B cell (primary cell): ENCODE measurements at places on chromosomes 5 and 9. TPM values are rescaled to one million over a fixed set of nuclear protein-coding genes. Genes with fewer than 3 reads are reported as not detected.

DNA sequence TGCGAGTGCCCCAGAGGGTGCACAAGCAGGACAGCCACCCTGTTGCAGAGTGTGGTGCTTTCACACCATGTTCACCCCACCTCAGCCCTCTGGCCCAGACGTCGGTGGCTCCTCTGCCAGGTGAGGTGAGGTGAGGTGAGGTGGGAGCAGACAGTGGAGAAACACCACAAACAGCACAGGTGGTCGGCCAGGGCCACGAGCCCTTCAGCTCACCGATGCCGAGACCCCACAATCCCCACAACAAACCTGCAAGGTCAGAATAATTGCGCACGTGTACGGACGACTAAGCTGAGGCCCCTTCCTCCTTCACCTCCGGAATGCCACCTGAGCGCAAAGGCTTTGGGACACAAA, 10.5 kb downstream of the BRD3 start:
- H3K27ac ChIP-seq, result no peak overlapping the region
- H3K36me3 ChIP-seq, result no peaks in the 10 kb centered on the region
- H3K4me1 ChIP-seq, result peaks cover 52% of the 10 kb centered on the region

DNA sequence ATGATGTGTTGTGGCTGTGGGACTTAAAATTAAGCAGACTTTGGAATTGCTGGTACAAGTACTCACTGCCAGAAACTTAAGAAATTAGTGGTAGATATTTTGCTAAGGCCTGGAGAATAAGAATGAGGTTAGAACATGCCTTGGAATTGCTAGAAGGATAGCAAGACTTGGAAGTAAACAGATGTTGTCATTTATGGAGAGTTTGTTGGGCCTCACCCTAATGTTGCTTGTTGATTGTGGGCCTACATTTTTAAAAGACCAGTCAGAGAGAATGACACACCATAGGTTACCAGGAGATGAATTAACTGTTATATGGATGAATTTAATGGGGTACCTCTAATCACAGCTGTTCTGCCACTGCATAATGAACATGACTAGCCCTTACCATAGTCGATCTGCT, 120.1 kb upstream of the GAS1 start:
- no peaks in the 10 kb centered on the region for H3K4me1 ChIP-seq
- no peak for DNase-seq
- H3K4me3 ChIP-seq, result no peak overlapping the region
- H3K27me3 ChIP-seq, result no peaks in the 10 kb centered on the region
- H3K36me3 ChIP-seq, result no peaks in the 10 kb centered on the region

DNA sequence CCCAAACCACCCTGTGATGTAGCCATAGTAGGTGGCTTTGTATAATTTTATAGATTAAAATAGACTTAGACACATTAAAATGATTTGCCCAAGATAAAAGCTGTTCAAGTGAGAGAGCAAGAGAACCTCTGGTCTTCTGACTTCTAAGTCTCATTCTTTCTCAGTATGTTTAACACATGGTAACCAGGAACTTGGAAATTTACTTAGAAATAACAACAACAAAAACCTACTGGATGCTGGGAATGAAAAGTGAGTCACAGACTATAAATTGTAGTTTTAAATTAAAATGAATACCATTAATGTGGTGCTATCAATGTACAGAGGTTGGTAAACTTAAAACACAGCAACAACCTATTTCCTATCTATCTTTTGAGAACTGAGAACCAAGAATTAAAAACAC, 30.4 kb downstream of the HMGCR start:
- H3K4me3 ChIP-seq, result no peak overlapping the region
- H3K36me3 ChIP-seq, result no peaks in the 10 kb centered on the region
- no peak overlapping the region for H3K27ac ChIP-seq
- no peaks in the 10 kb centered on the region for H3K27me3 ChIP-seq

Gene IFNK
- not detected in 2 replicates for total RNA-seq

Gene FGF18
- total RNA-seq, result 0.15 TPM in 2 replicates

- DNase-seq, result no peak
- H3K36me3 ChIP-seq, result no peaks in the 10 kb centered on the region
- H3K4me3 ChIP-seq, result no peak overlapping the region
- H3K27ac ChIP-seq, result no peak overlapping the region
Observed at GRCh38 chr5:34789021-34789531, 49.9 kb upstream of the TTC23L start.

Gene CTSV
- not detected in 2 replicates for total RNA-seq

Gene OR2S2
- not detected in 2 replicates for total RNA-seq

Gene ZNF879
- total RNA-seq, result 13.2 and 14.7 TPM in 2 replicates

- no peak overlapping the region for H3K27ac ChIP-seq
- H3K4me3 ChIP-seq, result no peak overlapping the region
- H3K4me1 ChIP-seq, result no peaks in the 10 kb centered on the region
- H3K27me3 ChIP-seq, result no peaks in the 10 kb centered on the region
- H3K36me3 ChIP-seq, result no peaks in the 10 kb centered on the region
Observed at GRCh38 chr9:88258024-88258423, 119.7 kb upstream of the SPATA31C2 start.

Gene FBP2
- total RNA-seq, result not detected in 2 replicates

DNA sequence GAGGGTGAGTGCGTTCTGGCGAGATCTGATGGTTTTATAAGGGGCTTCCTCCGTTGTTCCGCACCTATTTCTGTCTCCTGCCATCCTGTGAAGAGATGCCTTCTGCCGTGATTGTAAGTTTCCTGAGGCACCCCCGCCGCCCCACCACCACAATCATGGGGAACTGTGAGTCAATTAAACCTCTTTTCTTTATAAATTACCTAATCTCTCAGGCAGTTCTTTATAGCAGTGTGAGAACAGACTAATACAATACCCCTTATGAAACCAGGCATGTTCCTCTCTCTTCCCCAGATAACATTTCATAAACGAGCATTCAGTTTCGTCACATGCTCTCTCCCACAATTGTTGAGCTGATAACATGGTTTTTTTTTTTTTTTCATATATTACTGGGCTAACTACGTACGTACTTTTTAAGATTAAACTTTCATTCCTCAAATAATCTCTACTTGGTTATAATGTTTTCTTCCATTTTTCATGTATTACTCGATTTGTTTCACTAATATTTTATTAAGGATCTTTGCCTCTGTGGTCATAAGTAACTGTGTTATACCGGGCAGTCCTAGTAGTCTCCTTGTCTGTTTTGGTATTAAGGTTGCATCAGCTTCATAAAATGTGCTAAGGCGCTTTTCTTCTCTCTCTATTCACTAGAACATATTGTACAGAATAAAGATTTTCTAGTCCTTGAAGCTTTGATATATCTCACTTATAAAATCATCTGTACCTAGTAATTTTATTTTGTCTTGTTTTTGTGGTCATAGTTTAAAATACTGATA, 64.9 kb upstream of the MVB12B start:
- H3K36me3 ChIP-seq, result no peaks in the 10 kb centered on the region
- no peaks in the 10 kb centered on the region for H3K4me1 ChIP-seq
- peaks cover 8% of the 10 kb centered on the region for H3K27me3 ChIP-seq
- DNase-seq, result no peak
- H3K4me3 ChIP-seq, result no peak overlapping the region

Gene LCN10
- total RNA-seq, result 70.7 and 76.3 TPM in 2 replicates

DNA sequence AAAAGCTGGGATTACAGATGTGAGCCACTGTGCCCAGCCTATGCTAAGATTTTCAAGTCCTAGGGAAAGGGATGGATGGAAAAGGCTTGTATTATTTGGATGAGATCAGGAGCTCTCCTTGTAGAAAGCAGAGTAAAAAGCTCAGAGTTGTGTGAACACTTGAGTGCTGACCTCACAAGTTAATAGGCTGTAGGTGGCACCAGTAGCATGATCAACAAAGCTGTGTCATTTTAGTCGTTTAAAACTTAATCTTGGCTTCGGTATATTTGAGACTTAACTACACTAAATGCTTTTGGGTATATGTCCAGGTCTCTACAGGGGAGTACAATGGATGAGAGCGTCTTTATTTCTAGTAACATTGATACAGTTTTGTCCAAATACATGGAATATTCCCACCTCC, 264.2 kb downstream of the TMEM38B start:
- H3K27ac ChIP-seq, result no peak overlapping the region
- no peak for DNase-seq
- no peaks in the 10 kb centered on the region for H3K4me1 ChIP-seq
- no peak overlapping the region for H3K4me3 ChIP-seq
- H3K27me3 ChIP-seq, result no peaks in the 10 kb centered on the region

Gene FGFR4
- total RNA-seq, result 1.2 and 1.5 TPM in 2 replicates

GRCh38 chr5:76234665-76235064, 151.5 kb downstream of the SV2C start:
- no peak for DNase-seq
- no peaks in the 10 kb centered on the region for H3K27me3 ChIP-seq
- H3K27ac ChIP-seq, result no peak overlapping the region
- no peak overlapping the region for H3K4me3 ChIP-seq
- no peaks in the 10 kb centered on the region for H3K4me1 ChIP-seq
- no peaks in the 10 kb centered on the region for H3K36me3 ChIP-seq

Gene EIF4E1B
- total RNA-seq, result not detected in 2 replicates

Gene TMEM215
- not detected in 2 replicates for total RNA-seq

Gene PHF2
- total RNA-seq, result 28.8 and 29.6 TPM in 2 replicates

Gene HMGCS1
- total RNA-seq, result 68.4 and 68.7 TPM in 2 replicates

- H3K27ac ChIP-seq, result no peak overlapping the region
- no peaks in the 10 kb centered on the region for H3K36me3 ChIP-seq
- no peak overlapping the region for H3K4me3 ChIP-seq
- no peaks in the 10 kb centered on the region for H3K4me1 ChIP-seq
- H3K27me3 ChIP-seq, result no peaks in the 10 kb centered on the region
Observed at GRCh38 chr9:35311891-35312639, 150.3 kb downstream of the UNC13B start.

Gene S1PR3
- total RNA-seq, result not detected in 2 replicates

Gene PRELID2
- total RNA-seq, result 2.7 and 3.4 TPM in 2 replicates

DNA sequence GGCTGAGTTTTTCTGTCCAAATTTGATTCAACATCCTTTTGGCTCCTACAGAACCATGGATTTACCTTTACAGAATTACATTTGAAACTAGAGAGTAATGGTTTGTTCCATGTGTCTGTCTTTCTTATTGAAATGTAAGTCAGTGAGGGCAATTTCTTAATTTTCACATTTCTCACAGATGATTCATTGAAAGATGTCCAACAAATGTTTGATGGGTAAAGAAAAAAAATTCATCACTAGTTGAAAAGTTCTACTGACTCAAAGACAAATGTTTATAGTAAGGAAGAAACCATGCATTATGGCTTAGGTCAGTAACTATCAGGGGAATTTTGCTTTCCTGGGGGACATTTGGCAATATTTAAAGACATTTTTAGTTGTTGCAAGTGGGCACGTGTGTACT, 131.6 kb upstream of the TRPM3 start:
- H3K27ac ChIP-seq, result no peak overlapping the region
- H3K4me3 ChIP-seq, result no peak overlapping the region
- H3K4me1 ChIP-seq, result no peaks in the 10 kb centered on the region
- DNase-seq, result no peak
- no peaks in the 10 kb centered on the region for H3K36me3 ChIP-seq

DNA sequence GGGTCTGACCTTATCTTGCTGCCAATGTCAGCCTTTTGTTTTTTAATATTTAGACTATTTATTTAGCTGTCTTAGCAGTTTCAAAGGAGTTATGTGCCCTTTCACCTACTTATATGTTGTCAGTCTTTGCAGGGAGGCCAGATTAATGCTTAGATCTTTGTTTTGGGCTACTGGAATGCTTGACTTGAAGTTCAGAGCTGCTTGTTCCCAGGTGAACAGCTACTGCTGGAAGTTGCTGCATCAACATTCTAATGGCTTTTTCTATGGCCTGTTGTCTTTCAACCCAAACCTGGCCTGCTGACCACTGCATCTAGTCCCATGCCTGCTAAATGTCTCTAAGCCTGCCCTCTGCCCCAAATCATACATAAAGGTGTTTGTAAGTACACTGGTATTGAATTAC, 3.0 kb downstream of the SLC22A5 start:
- no peak overlapping the region for H3K27ac ChIP-seq
- DNase-seq, result no peak
- no peaks in the 10 kb centered on the region for H3K36me3 ChIP-seq
- H3K27me3 ChIP-seq, result no peaks in the 10 kb centered on the region
- peaks cover 10% of the 10 kb centered on the region for H3K4me1 ChIP-seq

- H3K27ac ChIP-seq, result no peak overlapping the region
- H3K4me3 ChIP-seq, result no peak overlapping the region
- H3K4me1 ChIP-seq, result no peaks in the 10 kb centered on the region
- no peaks in the 10 kb centered on the region for H3K36me3 ChIP-seq
- no peak for DNase-seq
Observed at GRCh38 chr5:136308212-136308795, 57.0 kb downstream of the TRPC7 start.

Gene TUT7
- total RNA-seq, result 70.7 and 75.4 TPM in 2 replicates

DNA sequence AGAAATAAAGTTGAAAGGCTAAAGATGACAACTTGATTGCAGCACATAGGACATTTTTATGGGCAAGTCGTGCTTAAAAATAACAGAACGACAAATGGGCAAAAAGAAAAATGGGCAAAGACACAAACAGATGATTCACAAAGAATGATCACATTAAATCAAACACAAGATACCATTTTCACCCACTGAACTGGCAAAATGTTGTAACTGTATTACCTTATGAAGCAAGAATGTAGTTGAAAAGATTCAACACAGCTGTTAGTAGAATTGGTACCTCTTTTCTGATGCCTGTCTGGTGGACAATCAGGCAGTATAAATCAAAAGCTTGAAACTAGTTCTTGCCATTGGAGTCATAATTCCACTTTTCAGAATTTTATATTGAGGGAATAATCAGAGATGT, 81.0 kb upstream of the PALM2AKAP2 start:
- no peak overlapping the region for H3K4me3 ChIP-seq
- no peaks in the 10 kb centered on the region for H3K27me3 ChIP-seq
- H3K36me3 ChIP-seq, result no peaks in the 10 kb centered on the region
- no peak overlapping the region for H3K27ac ChIP-seq

DNA sequence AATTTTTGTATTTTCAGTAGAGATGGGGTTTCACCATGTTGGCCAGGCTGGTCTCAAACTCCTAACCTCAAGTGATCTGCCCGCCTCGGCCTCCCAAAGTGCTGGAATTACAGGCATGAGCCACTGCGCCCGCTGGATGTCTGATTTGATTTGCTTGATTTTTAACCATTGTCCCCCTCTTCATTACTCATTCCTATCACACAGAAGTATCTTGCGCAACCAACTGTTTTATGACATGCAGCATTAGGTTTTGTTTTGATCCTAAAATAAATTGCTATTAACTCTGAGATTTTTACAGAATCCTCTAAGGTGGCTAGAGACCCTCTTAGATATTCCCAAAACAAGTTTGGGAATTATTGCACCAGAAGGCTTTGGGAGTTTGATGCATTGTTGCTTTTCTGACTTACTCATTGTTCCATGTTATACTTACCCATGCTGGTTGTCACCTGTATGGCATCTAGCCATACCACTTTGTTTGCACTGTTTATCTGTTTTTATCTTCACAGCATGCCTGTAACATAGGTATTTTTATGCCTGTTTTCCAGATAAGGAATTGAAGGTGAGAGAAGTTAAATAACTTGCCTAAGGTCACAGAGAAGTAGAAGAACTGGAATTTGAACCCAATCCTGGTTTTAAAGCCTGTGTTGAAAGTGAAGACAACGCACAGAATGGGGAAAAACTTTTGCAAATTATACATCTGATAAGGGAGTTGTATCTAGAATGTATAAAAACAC, 35.9 kb upstream of the PWWP2A start:
- H3K4me3 ChIP-seq, result no peak overlapping the region
- DNase-seq, result no peak
- no peaks in the 10 kb centered on the region for H3K27me3 ChIP-seq
- no peak overlapping the region for H3K27ac ChIP-seq
- no peaks in the 10 kb centered on the region for H3K36me3 ChIP-seq
- H3K4me1 ChIP-seq, result no peaks in the 10 kb centered on the region

Gene FAT2
- total RNA-seq, result not detected in 2 replicates

Gene CLIC3
- 1.1 TPM in 2 replicates for total RNA-seq

Gene HRH2
- not detected in 2 replicates for total RNA-seq

GRCh38 chr9:112752334-112753125, 2.0 kb downstream of the SNX30 start:
- no peak for DNase-seq
- no peak overlapping the region for H3K27ac ChIP-seq
- no peaks in the 10 kb centered on the region for H3K27me3 ChIP-seq
- H3K4me3 ChIP-seq, result no peak overlapping the region
- H3K36me3 ChIP-seq, result no peaks in the 10 kb centered on the region
- peaks cover 24% of the 10 kb centered on the region for H3K4me1 ChIP-seq
